ENCODE measurements at places on chromosomes 2 and 18. TPM values are rescaled to one million over a fixed set of nuclear protein-coding genes. Genes with fewer than 3 reads are reported as not detected.

DNA sequence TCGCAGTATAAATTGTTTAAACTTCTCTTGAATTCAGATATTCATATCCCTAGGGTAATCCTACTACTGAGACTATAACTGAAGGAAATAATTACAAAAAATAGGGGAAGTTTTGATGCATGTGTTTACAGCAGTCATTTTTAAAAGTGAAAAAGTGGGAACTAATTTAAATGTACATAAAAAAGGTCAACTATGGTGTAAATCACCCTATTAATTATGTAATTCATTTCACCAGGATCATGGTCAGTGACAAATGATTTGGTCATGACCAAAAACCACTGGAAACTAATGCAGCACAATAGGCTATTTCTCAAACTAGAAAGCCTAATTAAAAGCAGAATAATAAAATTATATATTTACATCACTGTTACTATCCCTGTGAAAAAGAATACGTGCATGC lies 5.0 kb upstream of the CNGA3 start:
- H3K27me3 ChIP-seq = peaks cover 45% of the 10 kb centered on the region
- H3K27ac ChIP-seq = no peak overlapping the region
- peaks cover under 1% of the 10 kb centered on the region for H3K4me1 ChIP-seq
- no peak for DNase-seq
- H3K4me3 ChIP-seq = no peak overlapping the region

DNA sequence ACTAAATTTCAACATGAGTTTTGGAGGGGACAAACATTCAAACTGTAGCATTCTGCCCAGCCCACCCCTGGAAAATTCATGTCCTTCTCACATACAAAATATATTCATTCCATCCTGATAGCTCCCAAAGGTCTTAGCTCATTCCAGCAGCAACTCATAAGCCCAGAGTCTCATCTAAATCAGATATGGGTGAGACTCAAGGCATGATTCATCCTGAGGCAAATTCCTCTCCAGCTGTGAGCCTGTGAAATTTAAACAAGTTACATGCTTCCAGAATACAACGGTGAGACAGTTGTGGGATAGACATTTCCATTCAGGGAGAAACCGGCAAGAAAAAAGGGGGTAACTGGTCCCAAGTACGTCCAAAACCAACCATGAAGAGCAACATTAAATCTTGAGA lies 43.5 kb upstream of the FAHD2A start:
- no peak for DNase-seq
- no peaks in the 10 kb centered on the region for H3K36me3 ChIP-seq
- peaks cover 4% of the 10 kb centered on the region for H3K27me3 ChIP-seq
- no peak overlapping the region for H3K4me3 ChIP-seq

DNA sequence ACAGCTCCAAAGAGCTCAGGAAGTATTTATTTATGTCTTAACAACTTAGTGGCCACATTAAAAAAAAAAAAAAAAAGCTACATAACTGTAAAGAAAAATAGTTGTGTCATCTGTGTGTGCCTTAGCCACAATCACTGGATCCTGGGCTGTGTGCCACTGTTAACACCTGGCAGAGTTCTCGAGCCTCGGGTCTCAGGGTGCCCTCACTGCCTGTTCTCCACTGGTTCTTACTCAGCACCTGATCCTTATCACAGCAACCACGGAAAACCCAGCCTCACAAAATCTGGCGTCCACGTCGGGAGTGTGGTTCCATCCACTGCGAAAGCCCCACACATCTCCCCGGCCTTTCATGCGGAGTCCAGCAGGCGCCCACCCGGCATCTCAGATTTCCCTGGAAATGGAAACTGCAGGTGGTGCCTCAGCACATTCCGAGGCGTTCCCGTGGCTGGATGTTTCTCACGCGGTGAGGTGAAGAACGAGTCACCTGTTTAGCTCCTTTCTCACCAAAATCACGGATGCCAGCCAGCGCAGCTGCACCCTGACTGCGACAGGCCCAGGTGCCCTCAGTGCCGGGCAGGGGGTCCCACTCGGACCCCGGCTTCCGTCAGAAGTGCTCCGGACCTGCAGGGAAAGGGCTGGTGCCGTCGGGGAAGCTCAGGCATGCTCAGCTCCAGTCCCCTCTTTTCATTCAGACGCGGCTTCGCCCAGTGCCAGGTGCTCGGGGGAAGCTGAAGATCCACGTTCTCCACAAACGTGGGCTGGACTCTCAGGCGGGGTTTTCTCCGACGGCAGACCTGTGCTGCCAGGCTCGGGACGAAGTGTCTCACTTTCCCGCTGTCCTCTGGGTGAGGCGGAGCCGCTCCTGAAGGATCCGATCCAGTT lies 198.7 kb upstream of the SALL3 start:
- no peak overlapping the region for H3K27ac ChIP-seq
- H3K27me3 ChIP-seq = no peaks in the 10 kb centered on the region
- no peaks in the 10 kb centered on the region for H3K36me3 ChIP-seq
- no peaks in the 10 kb centered on the region for H3K4me1 ChIP-seq
- no peak overlapping the region for H3K4me3 ChIP-seq
- no peak for DNase-seq

- H3K27me3 ChIP-seq = no peaks in the 10 kb centered on the region
- no peak overlapping the region for H3K27ac ChIP-seq
- DNase-seq = no peak
- no peak overlapping the region for H3K4me3 ChIP-seq
- no peaks in the 10 kb centered on the region for H3K36me3 ChIP-seq
Measured at GRCh38 chr2:149225446-149225845, 104.9 kb upstream of the LYPD6 start.

GRCh38 chr2:96205888-96206287 lies 2.7 kb downstream of the STARD7 start:
- H3K27ac ChIP-seq = peak overlapping the region; percentile 64
- no peaks in the 10 kb centered on the region for H3K36me3 ChIP-seq
- DNase-seq = no peak
- peaks cover 43% of the 10 kb centered on the region for H3K4me1 ChIP-seq
- H3K4me3 ChIP-seq = no peak overlapping the region

DNA sequence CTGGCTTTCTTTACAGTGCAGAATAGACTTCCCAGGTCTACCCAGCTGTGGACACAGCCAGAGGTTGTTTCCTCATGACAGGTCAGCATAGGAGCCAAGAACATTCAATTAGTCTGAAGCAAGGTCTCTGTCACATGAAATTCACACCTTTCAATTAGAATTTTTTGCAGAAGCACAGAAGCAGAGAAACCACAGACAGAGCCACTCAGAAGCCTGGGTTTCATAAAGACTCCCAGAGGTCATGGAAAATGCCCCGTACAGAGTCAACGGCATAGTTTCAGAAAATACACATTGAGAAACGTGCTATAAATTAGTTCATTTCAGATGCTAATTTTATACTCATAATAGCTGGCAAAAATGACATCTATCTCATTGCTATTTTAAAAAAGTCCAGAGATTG lies 87.0 kb upstream of the TMEM200C start:
- DNase-seq = no peak
- no peaks in the 10 kb centered on the region for H3K4me1 ChIP-seq
- no peak overlapping the region for H3K27ac ChIP-seq
- H3K27me3 ChIP-seq = no peaks in the 10 kb centered on the region
- no peak overlapping the region for H3K4me3 ChIP-seq

DNA sequence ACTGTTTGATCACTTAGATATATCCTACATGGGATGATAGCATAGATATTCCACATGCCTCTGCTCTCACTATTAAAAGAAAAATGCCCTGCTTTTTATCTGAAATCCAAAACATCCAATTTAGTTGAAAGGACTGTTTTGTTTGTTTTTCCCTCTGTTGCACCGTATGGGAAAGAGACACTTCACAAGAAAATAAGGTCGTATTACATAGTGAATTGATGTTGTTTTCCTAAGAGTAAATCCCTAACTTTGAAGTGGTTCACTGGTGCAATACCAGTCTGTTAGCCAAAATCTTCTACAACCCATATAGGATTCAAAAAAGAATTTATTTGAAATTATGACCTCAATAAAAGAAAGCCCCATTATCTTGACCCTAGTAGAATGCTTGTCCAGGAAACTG lies 18.1 kb downstream of the TGFA start:
- no peak overlapping the region for H3K4me3 ChIP-seq
- H3K27ac ChIP-seq = no peak overlapping the region
- no peak for DNase-seq
- H3K27me3 ChIP-seq = no peaks in the 10 kb centered on the region

DNA sequence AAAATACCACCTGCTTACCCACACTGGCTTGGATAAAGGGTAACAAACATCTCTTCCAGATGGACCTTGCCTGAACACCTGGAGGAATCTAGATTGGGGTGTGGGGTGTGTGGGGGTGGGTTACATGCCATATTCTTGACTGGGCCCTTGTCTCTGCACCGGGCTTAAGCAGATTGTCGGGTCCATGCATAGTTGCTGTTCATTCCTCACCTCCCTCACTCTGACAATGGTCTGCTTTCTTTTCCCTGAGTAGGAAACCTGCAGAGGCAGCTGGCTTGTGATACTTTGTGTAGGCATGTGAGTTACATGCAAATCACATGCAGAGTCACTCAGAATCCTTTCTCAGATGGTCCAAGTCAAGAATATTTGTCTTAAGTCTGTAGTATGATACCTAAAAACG lies 112.8 kb upstream of the GLS start:
- no peak for DNase-seq
- no peak overlapping the region for H3K27ac ChIP-seq
- no peak overlapping the region for H3K4me3 ChIP-seq
- no peaks in the 10 kb centered on the region for H3K4me1 ChIP-seq
- no peaks in the 10 kb centered on the region for H3K27me3 ChIP-seq
- no peaks in the 10 kb centered on the region for H3K36me3 ChIP-seq

- no peak for DNase-seq
- H3K36me3 ChIP-seq = no peaks in the 10 kb centered on the region
- H3K27me3 ChIP-seq = peaks cover 9% of the 10 kb centered on the region
- H3K4me1 ChIP-seq = peaks cover 12% of the 10 kb centered on the region
- no peak overlapping the region for H3K27ac ChIP-seq
Measured at GRCh38 chr2:24930768-24931167, 10.7 kb upstream of the ADCY3 start.

DNA sequence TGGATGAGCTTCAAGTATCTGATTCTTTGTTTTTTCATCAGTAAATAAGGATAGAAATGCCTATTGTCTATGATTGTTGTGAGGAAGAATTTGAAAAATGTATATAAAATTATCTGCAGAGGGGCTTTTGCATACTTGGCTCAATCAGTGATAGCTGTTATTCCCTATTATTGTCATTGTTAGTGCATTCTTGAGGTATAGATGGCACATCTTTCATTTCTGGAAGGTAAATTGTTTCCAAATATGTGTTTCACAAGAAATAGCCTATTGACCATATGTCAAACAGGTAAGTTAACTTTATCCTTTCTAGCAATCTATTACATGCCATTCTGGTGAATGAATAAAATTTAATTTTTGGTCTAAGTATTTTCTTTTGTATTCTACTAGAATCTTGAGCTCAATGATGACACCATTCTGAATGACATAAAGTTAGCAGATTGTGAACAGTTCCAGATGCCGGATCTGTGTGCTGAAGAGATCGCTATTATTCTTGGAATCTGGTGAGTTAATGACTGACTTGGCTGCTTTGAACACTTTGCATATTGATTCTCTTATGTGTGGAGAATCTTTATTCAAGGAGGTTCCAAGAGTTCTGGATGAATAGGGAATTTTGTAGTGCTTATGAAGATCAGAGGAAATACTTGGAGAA lies 44.2 kb downstream of the TTC27 start:
- no peak overlapping the region for H3K4me3 ChIP-seq
- no peak for DNase-seq
- no peak overlapping the region for H3K27ac ChIP-seq
- no peaks in the 10 kb centered on the region for H3K27me3 ChIP-seq
- H3K4me1 ChIP-seq = no peaks in the 10 kb centered on the region

GRCh38 chr2:205803500-205803899 lies 121.2 kb downstream of the NRP2 start:
- H3K27ac ChIP-seq = no peak overlapping the region
- no peaks in the 10 kb centered on the region for H3K36me3 ChIP-seq
- H3K27me3 ChIP-seq = no peaks in the 10 kb centered on the region
- no peak overlapping the region for H3K4me3 ChIP-seq
- H3K4me1 ChIP-seq = peaks cover 11% of the 10 kb centered on the region
- DNase-seq = no peak

The AQP12B gene
- not detected for total RNA-seq

The PASK gene
- 21.3 TPM for total RNA-seq

All from left lung (tissue), 14 donors.